T-helper 22 cell (primary cell): ENCODE measurements at places on chromosomes 2 and 18.

GRCh38 chr2:239668651-239669050 is 267.8 kb upstream of the HDAC4 start:
- DNase-seq: no peak

DNA sequence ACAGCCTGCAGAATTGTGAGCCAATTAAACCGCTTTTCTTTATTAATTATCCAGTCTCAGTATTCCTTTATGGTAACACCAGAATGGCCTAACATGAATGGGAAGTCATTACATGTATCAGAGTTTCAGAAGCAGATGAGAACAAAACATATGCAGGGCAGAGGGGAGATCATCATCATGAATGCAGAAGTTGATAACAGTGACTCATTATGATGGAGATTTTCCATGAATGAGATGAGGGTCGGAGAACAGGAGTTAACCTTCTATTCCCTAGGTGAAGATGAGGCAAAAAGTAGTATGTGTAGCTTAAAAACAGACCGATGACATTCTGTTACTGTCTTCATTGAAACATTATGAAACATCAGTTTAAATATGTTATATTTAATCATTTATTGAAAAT is 59.5 kb upstream of the PPM1B start:
- no peak for DNase-seq

GRCh38 chr2:47265158-47265557 is 110.0 kb upstream of the STPG4 start:
- DNase-seq: no peak

DNA sequence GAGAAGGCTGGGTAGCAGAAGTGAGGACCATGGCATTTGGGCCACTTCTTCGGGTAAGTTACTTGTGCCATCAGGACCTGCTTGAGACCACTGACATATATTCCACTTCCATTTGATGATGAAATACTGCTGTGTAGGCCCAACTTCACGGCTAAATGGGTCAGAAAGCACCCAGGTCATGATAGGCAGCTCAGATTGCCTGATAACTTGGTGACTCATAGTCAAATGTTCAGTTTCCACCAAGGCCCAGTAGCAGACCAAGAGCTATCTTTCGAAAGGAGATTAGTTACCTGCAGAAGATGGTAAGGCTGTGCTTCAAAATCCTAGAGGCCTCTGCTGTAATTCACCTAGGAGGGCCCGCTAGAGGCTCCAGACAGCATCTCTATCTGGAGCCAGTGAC is 31.8 kb upstream of the MEX3C start:
- DNase-seq: no peak

DNA sequence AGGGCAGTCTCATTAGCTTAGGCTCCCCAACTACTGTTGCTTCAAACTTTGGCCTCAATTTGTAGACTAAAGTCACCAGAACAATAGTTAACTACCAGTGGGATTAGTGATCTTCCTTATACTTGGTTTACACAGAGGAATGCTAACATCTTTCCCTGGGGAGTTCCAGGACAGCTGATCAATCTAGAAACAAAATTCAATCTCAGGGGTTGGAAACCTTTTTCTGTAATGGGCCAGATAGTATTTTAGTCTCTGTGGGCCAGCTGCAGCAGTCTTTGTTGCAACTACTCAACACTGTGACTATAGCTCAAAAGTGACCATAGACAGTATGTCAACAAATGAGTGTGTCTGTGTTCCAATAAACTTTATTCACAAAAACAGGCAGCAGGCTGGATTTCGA is 85.7 kb downstream of the METTL8 start:
- DNase-seq: no peak

GRCh38 chr2:127308586-127309138 is 14.7 kb upstream of the ERCC3 start:
- no peak for DNase-seq

GRCh38 chr18:67583621-67584020 is 67.1 kb upstream of the DSEL start:
- DNase-seq: no peak

DNA sequence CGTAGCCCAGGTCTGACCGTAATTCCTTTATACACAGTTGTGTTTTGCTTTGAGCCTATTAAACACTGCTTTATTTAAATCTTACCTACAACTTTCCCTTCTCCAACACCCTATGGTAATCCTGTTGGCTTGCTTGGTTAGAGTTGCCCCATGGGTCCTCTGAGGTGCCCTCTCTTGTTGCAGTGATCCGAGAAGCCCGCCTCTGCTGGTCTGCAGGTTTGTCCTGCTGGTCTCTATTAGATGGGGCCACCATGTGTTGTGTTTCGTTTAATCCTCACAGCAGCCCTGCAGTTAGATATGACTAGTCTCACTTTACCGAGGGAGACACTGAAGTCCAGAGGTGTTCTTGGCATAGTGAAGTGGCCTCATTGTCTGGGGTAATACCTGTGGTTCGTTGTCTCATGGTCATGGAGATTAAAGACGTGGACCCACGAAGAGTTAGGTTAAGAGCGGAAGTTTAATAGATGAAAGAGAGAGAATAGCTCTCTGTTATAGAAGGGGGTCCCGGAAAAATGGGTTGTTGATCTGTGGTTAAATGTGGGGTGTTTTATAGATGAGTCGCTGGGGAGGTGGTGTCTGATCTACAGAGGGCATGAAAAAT is 7.2 kb upstream of the PDIA6 start:
- DNase-seq: no peak

DNA sequence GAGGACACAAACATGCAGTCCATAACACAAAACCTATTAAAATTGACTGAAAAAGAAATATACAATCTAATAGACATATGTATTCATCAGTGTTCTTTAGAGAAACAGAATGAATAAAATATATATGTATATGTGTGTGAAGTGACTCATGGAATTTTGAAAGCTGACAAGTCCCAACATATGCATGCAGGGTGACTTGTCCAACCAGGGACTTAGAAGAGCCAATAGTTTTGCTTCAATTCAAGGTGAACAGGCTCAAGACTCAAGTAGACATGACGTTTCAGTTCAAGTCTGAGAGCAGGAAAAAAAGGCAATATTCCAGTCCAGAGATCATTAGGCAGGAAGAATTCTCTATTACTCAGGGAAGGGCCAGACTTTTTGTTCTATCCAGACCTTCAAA is 271.2 kb upstream of the SETBP1 start:
- DNase-seq: no peak

- no peak for DNase-seq
These were observed 209.6 kb upstream of the PIK3C3 start for GRCh38 chr18:41745166-41746049.

- DNase-seq: no peak
These were observed 30.9 kb downstream of the SMCHD1 start for GRCh38 chr18:2686349-2686968.

DNA sequence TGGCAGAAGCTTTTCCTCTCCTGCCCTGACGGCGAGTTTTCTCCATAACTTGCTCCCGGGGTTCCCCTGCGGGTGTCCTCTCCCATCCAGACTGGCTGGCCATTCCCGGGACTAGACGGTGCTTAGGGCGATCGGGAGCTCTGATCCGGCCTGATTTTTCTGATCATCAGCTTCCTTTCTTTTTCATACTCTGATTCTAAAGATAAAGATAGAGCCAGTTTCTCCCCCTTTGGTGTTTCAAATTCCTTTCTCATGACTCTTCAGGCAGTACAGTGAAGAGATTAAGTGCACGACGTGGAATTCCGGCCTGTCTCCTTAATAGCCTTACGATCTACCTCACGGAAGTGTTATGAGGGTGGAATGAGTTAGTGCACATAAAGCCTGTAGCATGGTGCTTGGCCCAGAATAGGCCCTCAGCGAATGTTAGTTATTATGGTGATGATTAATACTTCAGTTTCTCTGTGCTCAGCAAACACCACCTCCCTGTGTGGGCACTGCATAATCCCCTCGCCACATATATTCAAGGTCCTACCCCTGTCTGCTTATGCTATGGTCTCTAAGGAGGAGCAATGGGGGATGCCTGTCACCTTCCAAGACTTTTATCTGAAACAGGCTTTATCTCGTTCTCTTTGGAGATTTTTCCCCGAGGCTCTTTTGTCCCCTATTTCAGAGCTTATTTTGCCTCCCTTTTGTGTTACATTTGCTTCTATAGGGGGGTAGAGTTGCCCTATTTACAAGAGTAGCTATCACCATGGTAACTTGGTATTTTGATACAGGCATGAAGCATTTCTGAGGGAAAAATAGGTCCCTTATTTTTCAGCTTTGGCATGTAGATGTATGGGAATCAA is 254.8 kb downstream of the CDH2 start:
- no peak for DNase-seq

GRCh38 chr18:58766164-58766563 is 94.9 kb downstream of the MALT1 start:
- DNase-seq: no peak

DNA sequence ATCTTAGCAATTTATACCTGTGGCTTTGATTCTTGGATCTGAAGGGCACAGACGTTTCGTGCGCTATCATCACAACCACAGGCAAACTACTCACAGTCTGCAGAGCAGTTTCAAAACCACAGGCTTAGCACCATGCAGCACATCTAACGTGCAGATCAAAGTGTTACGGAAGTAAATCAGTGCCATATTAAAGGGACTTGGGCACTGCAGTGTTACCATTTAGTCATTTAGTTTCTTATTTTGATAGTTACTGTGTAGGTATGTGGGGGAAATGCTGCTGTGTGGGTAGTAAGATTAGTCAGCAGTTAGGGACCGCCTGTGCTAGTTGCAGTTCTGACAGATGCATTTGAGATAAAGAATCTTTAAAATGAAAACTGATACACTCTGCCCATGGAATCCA is 384.0 kb downstream of the NBAS start:
- peak; percentile 65 for DNase-seq

DNA sequence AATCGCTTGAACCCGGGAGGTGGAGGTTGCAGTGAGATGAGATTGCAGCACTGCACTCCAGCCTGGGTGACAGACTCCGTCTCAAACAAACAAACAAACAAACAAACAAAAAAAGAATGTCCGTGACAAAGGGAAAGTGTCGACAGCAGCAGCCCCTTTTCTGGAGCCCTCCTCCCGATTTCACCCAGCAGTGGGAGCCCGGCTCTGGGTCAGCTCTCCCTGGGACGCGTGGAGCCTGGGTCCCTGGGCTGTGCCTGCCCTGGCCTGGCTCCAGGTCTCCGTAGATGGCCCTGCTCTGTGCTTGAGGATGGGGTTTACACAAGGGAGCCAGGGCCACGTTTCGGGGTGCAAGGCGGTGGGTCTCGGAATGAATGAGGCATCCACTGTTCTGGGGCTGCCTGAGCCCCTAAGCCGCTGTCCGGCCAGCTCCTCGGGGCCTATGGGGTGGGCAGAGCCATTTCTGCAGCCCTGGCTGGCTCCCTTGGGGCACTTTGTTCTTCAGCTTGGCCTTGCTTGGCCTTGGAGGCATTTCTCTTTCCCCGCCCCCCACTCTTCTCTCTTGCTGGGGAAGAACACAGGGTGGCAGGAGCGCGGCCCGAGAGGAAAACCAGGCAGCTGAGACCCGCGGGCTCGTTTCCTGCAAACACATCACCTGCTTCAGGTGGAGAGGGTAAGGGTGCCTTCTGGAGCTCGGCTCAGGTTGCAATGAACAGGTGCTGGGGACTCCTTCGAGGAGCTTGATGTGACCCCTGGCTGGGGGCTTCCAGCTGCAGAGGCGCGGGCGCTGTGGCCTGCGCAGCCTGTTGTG is 29.1 kb downstream of the RTP5 start:
- DNase-seq: no peak

DNA sequence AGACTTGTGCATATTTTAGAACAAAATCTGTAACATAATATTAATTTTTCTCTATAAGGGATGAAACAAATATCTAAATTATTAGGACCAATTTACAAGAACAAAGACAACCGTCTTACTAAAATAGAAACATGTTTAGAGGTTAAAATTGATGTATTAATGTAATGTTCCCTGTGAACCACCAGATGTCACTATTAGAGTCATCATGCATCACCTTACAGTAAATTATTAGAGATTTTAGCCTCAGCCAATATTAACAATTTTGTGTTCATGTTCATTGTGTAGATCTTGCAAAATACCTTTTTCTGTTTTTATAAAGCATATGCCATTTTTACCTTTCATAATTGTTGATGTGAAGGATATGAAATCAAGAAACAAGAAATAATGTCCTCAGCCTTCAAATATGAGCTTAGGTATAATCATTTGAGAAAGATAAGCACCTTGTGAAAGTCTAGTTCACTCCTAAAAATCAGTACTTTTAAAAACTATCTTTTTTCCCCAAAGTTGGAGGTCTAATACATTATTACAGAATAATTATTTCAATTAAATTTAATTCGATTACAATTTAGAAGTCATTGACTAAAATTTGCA is 344.3 kb upstream of the KCNH7 start:
- no peak for DNase-seq

GRCh38 chr2:118058951-118059350 is 29.3 kb upstream of the INSIG2 start:
- no peak for DNase-seq

DNA sequence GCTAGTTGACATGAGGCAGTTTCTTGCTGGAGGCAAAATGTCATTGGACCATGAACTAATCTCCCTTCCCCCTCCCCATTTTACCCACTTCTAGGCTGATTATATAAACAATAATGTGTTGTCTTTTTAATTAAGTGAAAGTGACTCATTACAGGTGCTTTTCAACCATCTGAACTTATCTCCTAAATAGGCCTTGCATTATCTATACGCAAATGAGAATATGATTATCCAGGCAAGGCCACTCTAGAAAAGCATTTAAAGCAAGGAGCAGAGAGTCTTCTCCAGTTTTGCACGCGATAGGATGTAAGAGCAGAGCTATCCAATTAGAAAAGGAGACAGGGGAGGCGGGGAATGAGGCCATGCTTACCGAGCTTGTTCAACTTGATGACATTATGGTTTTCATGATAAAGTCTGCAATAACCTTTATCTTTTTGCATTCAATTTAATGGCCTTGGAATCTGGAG is 286.1 kb upstream of the SIX3 start:
- no peak for DNase-seq

- DNase-seq: no peak
These were observed 360.6 kb downstream of the RND3 start for GRCh38 chr2:150126839-150127238.

GRCh38 chr18:79570266-79571201 is 109.1 kb upstream of the CTDP1 start:
- no peak for DNase-seq

- no peak for DNase-seq
These were observed 861.7 kb downstream of the SLC4A3 start for GRCh38 chr2:220489121-220489520.

- no peak for DNase-seq
These were observed 281.3 kb downstream of the STK39 start for GRCh38 chr2:167965907-167966761.

- DNase-seq: no peak
These were observed 29.2 kb upstream of the TNP1 start for GRCh38 chr2:216888887-216889622.
